ENCODE measurements at places on chromosomes 2 and 18.

GRCh38 chr2:121735518-121736074 lies 1.1 kb downstream of the NIFK start:
- no peak for DNase-seq

- no peak for DNase-seq
Measured at GRCh38 chr18:22152093-22152492, 17.3 kb upstream of the GATA6 start.

GRCh38 chr2:239143858-239144712 lies 256.7 kb downstream of the HDAC4 start:
- DNase-seq: peak; percentile 40

- no peak for DNase-seq
Measured at GRCh38 chr2:2825062-2825461, 494.0 kb upstream of the MYT1L start.

- no peak for DNase-seq
Measured at GRCh38 chr2:74391209-74391579, 11.1 kb upstream of the DCTN1 start.

DNA sequence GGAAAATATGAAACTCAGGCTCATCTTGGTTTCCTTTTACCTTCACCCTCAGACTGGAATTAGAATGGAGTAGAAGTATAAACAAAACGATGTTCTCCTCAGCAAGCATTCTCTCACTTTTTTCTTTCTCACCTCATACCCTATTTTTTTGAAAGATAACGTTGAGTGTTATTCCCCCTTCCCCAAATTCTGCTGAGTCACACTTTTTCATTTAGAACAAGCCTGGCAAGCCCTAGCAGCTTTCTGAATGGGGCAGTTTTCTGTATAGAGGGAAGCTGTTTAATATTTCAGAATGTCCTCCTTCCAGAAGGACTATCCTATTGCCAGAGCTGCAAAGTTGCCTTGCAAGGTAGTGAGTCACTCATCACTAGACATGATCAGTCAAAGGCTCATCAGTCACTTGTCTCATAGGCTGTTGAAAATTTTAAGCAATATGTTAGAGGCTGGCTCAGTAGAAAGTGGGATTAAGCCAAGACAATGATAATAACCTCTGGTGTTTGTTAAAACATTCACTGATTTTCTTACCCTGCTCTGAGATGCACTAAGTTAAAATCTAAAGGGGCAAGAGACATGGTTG lies 416.1 kb downstream of the RNF144A start:
- no peak for DNase-seq

DNA sequence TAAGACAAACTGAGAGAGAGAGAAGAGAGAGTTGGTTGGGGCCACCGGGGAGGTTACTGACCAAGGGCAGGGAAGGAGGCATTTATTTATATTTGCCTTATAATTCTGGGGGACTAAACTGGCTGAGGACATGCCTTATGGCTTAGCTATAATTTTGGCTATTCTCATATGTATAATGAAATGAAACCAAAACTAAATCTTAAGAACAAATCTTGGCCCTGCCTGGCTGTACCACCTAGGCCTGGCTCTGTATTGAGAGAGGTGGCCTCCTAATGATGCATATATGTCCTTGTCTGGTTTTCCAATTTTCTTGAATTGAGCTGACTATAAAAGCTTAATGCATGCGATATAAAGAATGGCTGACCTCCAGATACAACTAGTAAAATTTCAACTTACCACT lies 3.5 kb upstream of the PPP1CB start:
- no peak for DNase-seq

DNA sequence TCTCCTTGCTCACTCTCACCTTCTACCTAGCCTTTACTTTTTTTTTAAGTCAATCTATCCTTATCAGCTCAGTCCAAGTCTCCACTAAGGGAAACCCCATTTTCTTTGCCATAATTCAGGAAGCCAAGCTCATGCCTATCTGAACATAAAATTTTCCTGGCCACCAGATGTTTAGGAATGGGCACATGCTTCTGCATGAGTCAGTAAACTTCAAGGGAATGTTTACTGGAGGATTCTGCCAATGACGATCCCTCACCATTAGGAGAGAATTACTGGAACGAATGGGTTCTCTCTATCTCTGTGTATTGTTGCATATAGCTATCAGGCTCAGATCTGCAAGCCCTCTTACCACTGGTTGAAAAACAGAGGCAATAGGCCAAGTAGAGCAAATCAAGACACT lies 731.7 kb upstream of the ZNF804A start:
- DNase-seq: no peak

DNA sequence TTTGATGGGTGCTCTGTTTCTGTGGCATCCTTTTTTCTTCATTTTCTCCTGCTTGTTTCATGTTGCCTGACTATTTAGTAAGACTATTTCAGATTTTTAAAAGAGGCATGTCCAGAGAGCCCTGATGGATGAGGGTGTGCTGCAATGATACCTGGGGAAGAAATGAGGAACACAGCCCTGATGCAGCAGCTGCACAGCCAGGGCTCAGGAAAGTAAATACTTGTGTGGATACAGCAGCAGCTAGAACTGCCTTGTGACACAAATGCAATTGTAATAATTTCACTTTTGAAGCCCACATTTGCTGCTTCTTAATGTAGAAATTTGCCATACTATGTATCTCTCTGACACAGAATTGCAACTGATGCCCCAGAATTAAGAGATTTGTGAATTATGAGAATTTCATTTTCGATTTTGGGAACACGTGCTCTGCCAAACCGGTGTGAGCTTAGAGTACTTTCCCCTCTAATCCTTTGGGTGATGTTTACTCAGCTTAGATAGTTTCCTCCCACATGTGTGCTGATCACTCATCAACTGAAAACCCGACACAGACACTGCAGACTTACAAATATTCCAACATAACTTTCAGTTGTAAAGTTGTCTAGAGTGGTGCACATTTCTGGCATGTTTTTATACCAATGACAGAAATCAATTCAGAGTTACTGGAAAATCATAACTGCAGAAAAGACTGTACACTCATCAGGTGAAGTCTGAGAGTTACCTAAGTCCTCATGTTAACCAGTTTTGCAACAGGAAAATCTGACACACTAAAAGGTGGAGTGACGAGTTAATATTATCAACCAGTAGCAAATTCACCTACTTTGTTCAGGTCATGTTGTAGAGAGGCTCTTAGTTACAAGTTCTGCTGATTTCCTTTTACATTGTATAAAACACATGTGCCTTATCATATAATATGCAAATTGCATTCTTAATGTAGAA lies 383.4 kb downstream of the CBLN2 start:
- no peak for DNase-seq

DNA sequence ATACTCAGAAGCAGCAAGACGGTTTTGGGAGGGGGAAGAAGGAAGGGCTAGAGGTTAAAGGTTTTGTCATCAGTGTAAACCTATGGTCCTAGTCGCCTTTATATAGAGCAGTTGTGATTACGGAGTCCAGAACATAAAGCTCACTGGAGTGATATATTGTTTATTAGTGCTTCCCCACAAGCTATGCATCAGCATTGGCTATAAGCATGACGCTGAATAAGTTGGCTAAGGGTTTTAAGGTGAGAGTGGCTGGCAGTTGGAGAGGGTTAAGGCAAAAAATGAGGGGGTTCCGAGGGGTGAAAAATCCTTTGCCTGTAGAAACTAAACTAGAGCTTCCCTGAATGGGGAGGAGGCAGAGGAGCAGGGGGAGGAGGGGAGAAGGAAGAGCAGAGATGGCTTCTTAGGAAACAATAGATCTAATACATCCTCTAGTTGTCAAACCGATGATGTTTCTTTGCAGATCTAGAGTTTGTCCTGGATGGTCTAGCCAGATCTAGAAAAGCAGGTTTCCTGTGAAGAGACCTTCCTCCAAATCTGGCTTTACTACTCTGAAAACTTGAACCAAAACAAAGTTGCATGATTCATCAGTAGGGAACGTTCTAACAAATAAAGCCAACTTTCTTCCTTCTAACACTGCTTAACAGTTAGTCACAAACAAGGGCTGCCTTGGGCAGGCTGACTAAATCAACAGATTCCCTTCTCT lies 2.5 kb downstream of the KLF7 start:
- DNase-seq: no peak

DNA sequence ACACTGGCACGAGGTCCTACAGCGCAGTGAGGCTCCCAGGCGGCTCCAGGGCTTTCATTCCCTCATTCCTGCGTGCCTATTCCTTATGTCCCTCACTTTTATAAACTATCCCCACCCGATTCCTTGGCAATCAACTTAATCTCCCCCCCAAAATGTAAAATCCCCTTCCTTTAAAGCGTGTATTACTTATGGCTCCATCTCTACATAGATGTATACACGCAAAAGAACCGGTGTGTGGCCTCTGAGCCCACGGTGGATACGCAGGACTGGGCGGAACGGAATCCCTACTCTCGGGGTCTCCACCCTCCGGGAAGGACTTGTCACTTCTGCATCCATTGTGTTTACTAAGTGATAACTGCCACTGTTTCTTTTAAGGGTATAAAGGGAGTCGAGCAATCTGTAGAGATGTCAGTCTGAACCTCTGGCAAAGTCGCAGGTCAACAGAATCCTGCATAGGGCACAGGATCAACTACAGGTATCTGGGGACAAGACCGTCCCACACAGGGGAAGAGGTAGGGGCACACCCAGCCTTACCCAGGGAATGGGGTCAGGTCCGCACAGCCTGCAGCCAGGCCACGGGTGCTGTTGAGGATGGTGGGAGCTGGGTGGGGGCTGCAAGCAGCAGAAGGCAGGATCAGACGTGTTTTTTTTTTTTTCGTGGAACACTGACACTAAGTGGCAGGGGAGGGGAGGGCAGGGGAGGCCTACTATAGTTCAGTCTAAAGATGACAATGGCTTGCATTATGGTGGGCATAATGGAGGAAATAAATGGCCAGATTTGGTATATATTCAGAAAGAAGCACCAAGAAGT lies 42.1 kb downstream of the HDLBP start:
- DNase-seq: no peak

DNA sequence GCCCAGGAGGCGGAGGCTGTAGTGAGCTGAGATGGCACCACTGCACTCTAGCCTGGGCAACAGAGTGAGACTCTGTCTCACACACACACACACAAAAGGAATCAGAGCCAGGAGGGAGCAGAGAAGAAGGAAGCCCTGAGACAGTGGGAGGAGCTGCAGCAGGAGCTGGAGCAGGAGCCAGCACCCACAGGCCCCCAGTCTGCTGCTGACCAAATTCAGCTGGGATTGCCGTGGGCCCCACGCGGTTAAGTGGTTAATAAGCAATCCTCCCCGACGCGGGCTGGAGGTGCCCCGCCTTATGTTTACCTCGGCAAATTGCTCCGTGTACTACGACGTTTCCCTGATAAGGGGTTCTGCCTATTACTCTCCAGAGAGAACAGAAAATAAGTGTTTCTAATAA lies 265.3 kb downstream of the TWIST2 start:
- DNase-seq: no peak

DNA sequence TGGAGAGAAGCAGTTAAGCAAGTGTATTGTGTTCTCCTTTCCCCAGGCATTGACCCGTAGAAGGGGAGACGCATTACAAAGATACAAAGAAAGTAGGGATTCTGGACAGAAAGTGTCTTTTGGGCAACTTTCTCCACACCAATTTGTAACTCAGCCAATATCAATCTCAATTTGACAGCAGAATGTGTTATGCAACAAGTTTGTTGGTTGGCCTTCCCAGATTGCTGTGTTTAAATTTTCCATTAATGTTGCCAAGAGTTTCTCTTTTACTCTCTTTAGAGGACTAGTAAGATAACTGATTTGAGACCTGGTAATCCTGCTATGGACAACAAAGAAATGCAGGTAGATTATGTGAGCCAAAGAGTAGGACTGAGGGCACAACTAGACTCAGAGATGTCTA lies 279.6 kb downstream of the ZNF804A start:
- DNase-seq: no peak

GRCh38 chr18:22318745-22319407 lies 98.8 kb downstream of the CTAGE1 start:
- DNase-seq: no peak

DNA sequence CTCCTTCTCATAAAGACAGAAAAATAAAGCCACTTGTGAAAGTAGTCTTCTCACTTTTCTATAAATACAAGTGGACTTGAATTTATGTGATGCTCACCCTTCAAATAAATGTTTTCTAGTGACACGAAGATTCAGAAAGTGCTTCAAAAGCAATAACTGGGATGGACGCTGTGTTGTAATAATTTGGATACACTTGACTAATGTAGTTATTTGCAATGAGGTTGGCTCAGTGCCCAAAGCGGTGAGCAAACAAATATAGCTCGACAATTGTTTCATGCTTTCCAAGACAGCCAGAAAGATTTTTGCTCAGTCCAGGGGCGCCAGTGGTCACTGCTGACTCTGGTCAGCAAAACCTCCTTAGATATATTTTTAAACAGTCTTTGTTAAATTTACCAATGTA lies 278.6 kb upstream of the KLHL14 start:
- DNase-seq: no peak

DNA sequence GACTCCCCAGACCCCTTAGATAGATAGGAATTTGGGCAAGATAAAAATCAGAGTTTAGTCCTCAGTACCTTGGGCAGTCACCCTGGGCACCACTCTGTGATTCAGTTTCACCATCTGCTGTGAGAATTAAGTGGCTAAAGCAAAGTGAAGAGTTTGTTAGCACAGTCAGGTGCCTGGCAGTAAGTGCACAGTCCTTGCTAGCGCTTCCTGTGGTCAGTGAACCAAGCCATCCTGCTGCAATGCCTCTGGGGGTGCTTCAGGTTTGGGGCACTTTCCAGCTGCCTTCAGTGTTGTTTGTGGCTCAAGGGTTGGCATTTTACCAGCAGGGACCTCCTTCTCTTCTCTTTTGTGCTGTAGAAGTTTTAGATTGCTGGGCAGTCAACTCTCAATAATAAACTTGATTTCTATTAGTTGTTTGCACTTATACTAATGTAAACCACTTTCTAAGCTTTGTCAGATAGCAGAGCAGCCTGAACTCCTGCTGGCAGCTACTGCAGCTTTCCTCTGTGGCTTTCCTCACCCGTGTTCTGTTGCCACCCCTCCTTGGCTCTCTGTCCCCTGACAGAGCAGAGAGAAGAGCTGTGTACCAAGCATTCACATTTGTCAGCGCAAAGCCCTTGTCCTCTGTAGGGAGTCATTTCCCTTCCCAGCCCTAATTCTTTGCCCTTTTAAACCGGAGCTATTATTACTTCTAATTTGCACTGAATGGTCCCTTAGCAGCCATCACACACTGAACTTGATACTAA lies 48.4 kb upstream of the RMP24 start:
- DNase-seq: no peak

- no peak for DNase-seq
Measured at GRCh38 chr2:9439536-9439935, 16.1 kb downstream of the CPSF3 start.

DNA sequence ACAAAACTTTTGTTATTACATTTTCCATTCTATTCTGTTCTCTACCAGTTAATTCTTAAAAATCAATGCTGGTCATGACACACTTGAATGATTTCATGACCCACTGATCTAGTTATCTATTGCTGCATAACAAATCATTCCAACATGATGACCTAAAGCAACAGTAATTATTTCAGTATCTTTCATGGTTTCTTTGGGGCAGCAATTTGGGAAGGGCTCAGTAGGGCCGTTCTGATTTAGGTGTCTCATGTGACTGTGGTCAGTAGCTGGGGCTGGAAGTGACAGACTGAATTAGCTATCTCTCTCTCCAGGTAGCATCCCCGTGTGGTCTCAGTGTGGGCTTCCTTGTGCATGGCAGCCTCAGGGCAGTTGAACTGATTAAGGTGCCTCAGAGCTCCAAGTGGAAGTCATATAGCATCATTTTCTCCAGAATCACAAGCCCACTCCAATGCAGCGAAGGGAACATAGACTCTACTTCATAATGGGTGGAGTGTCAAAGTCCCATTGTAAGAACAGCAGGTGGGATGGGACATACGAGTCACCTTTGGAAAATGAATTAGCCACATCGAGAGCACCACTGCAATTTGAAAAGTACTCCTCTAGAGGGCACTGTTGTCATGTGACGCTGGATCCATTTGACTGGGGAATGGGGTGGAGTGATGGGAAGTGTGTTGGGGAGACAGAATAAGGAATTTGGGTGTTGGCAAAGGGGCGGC lies 39.1 kb upstream of the FAM136A start:
- peak; percentile 47 for DNase-seq
